Hematopoietic multipotent progenitor cell treated with erythropoietin and hydrocortisone succinate and interleukin-3 and kit ligand, for 4 days (in vitro differentiated cells): ENCODE measurements at places on chromosomes 12 and 14.

GRCh38 chr14:29716150-29716549 lies 211.5 kb downstream of the PRKD1 start:
- DNase-seq, result no peak

- DNase-seq, result no peak
Observed at GRCh38 chr12:75982979-75983660, 48.5 kb downstream of the PHLDA1 start.

DNA sequence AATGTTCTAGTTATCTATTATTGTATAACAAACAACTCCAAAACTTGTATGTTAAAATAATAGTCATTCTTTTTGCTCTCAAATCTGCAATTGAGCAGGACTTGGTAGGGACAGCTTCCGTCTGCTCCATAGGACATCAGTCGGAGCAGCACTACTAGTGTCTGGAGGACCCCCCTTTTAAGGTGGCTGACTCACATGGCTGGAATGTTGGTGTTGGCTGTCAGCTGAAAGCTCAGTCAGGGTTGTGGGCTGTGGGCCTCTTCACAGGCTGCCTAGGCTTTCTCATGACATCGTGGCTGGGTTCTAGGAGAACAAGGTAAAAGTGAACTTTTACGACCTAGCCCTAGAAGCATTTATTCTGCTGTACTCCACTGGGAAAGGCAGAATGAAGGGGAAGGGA lies 160.6 kb downstream of the ANO4 start:
- DNase-seq, result no peak

DNA sequence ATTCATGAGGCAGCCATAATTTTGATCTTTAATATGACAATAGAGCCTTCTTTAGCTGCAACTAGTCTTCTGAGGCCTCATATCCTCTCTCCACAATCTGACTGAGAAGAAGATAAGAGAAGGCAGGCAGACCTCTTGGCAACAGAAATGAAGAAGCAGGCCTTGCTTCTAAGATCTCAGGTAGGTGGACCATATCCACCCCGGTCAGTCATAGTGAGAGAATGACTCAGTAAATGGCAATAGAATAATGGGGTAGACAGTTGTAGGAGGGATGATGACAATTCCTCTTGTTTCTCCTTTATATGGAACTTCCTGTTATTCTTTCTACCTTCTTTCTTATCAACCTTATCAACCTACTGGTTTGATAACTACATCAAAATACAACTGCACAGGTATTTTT lies 246.7 kb upstream of the G2E3 start:
- DNase-seq, result no peak

GRCh38 chr14:106442857-106443256 lies 916.5 kb downstream of the TMEM121 start:
- peak; percentile 80 for DNase-seq

DNA sequence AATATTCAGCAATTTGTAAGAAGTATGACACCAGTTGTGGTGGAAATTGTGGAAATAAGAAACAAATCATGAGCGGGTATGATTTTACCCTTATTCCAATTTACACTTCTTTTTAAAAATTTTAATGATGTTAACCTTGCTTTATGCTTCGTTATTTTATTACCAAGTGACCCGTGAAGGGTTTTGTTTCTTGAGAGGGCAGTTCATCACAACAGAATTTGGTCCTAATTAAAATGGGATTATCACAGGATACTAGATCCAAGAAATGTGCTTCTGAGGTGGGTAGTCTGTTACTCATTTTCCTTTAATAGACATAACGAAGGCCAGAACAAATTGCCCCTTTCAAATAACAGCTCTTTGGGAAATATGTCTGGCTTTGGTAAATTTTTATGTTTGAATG lies 25.5 kb upstream of the RASSF8 start:
- DNase-seq, result no peak

DNA sequence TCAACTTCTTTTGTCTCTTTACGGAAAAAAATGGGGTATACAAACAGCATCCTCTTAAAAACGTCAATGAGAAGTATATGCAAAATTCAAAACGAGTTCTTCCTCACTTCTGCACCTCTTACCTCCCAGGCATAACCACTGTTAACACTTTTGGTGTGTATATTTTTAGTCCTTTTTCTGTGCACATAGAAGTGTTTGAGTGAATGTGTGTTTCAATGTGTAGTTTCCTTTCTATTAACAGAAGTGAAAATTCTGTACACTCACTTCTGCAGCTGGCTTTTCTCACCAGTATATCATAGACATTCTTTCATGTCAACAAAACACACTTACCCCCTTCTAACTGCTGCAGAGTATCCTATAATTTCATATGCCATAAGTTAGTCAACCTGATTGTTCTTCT lies 5.4 kb downstream of the UBR7 start:
- DNase-seq, result no peak

- DNase-seq, result peak; percentile 25
Observed at GRCh38 chr14:104393199-104393897, 186.2 kb upstream of the C14orf180 start.

GRCh38 chr14:104396682-104397470 lies 182.7 kb upstream of the C14orf180 start:
- no peak for DNase-seq

DNA sequence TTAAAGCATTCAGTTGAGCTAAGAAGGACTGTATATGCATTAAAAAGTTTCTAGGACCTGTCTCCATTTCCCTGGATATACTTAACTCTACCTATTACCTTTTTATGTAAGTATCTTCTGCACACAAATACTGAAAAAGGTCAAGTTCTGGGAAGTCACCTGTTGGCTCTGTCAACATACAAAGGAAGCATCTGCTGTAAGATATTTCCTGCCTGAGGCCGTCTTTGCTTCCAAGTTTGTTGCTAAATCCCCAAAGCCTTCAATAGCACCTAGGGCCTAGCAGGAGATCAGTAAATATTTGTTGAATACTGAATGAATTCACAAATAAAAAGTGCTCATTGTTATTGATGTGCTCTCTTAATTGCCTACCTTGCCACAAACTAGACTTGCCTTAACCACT lies 188.4 kb downstream of the DUSP6 start:
- no peak for DNase-seq

DNA sequence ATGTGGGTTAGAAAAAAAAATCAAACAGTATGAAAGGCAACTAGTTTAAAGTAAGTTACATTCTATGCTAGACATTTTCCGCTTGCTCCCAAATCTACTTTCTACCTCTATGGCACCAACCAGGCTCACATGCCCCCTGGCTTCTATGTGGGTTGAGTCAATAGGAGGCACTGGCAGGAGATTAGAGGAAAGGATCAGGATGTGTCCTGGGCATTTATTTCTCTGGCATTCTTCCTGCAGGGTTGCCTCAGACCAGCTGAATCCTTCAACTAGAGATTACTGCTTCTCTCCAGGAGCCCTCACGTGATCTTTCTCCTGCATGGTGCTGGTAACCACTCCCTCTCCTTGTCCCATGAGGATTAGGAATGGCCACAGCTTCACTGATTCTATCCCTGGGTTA lies 14.9 kb upstream of the CCDC60 start:
- DNase-seq, result no peak

DNA sequence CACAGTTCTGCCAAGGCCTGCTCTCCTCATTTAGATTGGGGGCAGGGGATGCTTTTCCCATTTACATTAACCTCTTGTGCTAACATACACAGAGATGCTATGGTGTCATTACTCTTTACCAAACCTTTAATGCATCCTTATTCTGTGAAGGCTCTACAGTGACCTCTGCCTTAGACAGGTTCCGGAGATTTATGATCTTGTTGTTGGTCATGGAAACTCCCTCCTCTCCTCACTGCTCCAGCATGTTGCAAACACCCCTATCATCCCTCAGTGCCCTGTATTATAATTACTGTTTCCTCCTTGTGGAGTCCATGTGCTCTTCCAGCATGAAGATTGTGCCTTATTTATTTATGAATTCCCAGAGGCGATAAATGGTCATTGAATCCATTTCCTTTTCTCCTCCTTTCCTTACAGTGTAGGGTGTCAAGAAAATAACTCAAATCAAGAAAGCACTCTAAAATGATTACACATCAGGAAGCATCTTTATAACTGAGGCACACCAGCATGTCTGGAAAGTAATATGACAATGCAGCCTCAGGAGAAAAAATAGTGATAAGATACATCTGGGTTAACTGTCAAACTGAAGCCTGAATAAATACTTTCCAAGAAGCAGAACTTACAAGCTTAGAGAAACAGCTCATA lies 37.8 kb downstream of the RTN1 start:
- DNase-seq, result no peak

DNA sequence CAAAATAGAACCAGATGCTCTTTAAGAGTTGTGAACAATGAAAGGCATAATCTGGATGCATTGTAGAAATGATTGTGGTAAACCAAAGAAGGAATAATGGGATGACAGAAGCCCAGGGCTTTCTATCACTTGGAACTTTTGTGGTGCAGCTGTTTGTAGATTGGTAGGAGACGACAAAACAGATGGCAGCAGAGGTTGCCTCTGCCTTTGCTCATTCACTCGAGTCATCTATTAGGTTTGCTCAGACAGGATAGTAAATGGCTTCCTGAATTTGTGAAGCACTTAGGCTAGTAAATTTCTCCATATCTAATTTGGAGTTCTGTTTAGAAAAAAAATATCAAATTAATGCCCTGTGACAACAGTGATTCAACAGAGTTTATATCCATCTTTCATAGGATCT lies 78.4 kb downstream of the FGD4 start:
- no peak for DNase-seq

DNA sequence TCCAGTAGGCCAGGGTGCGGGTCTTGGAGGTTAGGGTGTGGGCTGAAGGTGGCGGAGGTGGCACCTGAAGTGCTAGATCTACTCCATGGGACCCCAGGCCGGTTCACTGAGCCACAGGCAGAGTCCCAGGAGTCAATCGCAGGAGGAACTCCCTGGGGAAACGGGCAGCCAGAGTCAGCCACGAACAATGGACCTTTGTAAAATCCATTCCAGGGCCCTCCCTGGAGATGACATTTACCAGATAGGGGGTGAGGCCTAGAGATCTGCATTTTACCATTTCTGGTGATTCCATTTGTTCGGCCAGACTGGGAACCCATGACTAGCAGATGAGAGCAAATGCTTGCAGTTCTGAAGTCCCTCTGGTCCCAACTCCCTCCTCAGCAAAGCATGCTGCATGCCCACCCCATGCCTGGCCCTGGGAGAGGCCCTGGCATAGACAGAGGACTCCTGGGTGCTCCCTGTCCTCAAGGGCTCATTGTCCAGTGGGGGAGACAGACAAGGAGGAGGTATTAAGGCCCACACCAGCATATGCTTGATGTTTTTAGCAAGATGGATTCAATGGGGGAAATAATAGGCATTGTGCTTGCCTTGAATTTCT lies 115.5 kb downstream of the EML1 start:
- DNase-seq, result no peak
